ENCODE measurements at places on chromosomes 5 and 9.

- DNase-seq, result no peak
Observed at GRCh38 chr9:86778761-86779160, 168.5 kb downstream of the GAS1 start.

- DNase-seq, result peak; percentile 68
Observed at GRCh38 chr5:141510850-141511601, 22.1 kb downstream of the PCDHGC5 start.

- DNase-seq, result no peak
Observed at GRCh38 chr5:74064225-74064624, 438.2 kb downstream of the ARHGEF28 start.

- DNase-seq, result no peak
Observed at GRCh38 chr5:109649318-109649717, 40.4 kb upstream of the MAN2A1 start.

DNA sequence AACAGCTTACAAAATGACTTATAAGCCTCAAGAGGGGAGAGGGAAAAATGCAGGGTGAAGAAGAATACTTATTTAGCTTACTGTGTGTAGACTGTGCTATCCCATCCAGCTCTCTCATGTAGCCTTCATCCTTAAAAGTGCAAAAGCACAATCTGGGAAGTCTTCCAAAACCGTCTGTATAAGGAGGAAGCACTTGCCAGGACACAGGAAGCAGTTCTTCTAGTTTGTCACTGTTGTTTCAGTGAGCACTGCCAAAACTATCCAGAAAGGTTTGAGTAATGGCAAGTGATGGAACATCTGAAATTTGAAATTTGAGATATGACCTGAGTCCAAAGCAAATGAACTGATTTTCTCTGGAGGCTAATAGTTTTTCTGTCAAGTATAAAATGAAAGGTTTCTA lies 140.8 kb upstream of the ISL1 start:
- no peak for DNase-seq

DNA sequence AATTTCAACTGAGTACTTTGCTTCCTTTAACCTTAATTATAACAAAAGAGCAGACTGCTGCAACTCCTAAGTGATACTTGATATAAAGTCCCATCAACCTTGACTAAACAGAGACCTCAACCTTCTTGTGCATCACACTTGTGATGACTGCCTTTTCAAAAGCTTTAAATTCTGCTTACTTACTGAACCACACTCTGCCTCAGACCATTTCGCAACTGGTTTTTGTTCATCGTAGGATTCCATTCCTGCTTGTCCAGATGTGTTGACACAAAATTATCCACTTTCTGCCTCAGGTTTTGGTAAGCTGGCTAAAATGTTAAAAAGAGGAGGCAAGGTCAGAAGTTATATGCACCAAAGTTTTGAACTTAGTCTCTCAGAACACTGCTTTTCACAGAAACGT lies 3.5 kb downstream of the BOD1 start:
- DNase-seq, result no peak

DNA sequence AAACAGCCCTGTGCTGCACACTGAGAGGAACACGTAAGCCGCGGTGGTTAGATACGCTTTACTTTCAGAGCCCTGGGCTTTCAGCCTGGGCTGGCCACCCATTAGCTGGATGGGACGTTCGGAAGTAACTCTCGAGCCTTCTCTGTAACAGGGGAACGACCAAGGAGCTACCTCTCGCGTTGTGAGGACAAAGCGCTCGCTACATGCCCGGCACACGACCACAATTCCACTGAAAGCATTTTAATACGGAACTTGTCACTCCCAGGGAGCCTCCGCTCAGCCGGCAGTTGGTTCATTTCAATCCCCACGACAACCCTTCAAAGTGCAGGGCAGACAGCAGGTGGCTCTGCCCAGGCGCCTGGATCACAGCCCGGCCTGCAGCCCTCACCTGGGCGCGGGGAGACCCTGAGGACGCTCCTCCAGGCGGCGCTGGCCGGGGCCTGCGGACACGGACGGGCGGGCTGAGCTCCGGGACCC lies 368 bp downstream of the SURF1 start:
- DNase-seq, result no peak

DNA sequence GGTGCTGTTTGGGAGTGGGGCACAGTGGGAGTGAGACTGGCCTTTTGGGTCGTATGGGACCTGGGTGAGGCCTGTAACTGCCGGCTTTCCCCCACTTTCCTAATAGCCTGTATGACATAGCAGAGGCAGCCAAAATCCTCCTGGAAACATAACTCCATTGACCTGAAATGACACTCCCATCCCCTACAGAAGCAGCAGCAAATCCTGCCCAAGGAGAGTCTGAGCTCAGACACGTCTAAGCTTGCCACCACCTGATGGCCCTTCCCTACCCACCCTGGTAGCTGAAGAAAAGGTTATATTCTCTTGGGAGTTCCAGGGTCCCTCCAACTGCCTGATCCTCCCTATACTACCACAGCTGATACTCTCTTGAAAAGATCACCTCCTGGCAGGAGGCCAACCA lies 179.8 kb upstream of the ARRDC3 start:
- no peak for DNase-seq

DNA sequence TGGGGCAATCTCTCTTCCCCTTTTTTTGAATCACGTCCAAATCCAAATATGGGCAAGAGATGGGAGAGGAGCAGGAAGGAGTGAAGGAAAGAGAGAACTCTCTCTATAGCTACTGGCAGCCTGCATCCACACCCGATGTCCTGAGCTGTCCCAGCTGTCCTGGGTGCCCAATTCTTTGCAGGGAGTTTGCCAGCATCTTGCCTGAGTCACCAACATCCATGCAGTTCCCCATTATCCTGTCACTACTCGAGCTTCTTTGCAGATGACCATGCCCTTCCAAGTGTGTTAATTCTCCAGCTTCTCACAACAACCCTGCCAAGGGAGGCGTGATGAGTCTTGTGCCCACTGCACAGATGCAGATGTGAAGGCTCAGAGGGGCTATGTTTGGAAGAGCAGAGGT lies 127.1 kb downstream of the NSG2 start:
- DNase-seq, result no peak

GRCh38 chr5:121373371-121373770 lies 478.3 kb upstream of the FTMT start:
- no peak for DNase-seq

GRCh38 chr9:124279531-124280175 lies 21.9 kb downstream of the NEK6 start:
- no peak for DNase-seq

- no peak for DNase-seq
Observed at GRCh38 chr5:38916802-38917201, 71.0 kb downstream of the OSMR start.

DNA sequence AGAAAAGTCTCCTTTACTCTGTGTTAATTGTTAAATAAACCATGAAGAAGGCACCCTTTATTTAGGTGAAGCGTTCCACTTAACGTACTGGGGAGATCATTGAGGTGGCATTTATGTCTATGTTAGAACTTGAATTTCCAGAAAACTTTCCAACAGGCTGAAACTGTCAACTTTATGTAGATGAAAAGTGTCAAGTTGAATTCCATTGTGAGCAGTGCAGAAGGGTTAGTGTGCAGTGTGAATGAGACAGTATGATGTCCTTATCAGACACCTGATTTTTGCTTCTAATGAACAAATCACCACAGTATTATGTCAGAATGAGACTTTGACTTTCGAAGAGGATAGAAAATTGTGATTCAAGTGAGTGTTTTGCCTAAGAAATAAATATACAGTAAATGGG lies 761.6 kb upstream of the SEMA6A start:
- DNase-seq, result no peak

DNA sequence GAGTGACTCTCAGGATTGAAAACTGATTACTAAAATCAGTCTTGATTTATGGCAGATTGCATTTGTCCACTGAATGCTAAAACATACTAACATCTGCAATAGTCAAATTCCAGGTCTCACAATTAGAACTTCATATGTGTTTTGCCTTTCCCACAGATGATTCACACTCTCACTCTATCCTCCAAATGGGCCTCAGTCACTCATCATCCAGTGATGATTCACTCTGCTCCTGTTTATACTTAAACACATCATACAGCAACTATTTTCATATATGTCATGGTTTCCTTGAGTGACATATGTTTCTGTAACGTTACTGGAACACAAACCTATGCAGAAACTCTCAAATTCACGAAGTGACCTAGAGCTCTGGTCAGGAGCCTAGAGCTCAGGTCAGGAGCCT lies 512.9 kb downstream of the HINT1 start:
- DNase-seq, result no peak

DNA sequence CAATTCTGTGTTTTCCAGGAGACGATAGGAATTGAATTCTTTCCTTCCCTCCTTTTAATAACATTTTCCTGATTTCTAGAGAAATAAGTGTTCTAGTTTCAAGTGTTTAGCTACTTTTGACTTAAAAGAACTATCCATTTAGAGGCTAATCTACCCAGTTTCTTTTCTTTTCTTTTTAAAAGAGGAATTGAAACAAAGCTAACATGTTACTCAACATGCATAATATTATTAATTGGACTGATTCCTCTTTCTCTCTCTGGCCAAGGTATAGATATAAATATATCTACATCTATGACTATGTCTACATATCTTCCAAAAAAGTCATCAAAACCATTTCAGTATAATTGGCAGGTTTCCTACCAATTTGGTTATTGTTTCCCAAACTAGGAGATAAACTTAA lies 309.8 kb downstream of the TRPM3 start:
- no peak for DNase-seq

DNA sequence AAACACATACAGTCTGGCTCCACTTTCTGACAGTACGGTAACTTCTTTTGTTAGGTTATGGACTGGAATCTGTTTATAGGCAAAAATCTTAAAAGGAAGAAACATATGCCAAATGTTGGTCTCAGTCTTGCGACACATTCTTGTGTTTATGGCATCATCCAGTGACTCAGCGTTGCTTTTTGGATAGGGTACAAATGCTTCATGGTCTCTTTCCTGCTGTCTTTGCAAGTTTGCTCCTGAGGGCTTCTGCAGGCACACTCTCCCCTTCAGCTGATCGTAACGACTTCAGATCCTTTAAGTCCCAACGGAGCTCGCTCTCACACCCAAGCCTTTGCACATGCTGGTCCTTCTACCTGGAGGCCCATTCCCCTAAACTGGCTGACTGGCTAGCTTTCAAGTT lies 23.6 kb upstream of the TNFSF8 start:
- DNase-seq, result peak; percentile 51

Data from right cardiac atrium (tissue), 5 donors.